ENCODE measurements at places on chromosomes 12 and 14. TPM values are rescaled to one million over a fixed set of nuclear protein-coding genes. Genes with fewer than 3 reads are reported as not detected.

Gene MYRFL
- total RNA-seq = 0.13 TPM

Gene ERP27
- 0.07 TPM for total RNA-seq

DNA sequence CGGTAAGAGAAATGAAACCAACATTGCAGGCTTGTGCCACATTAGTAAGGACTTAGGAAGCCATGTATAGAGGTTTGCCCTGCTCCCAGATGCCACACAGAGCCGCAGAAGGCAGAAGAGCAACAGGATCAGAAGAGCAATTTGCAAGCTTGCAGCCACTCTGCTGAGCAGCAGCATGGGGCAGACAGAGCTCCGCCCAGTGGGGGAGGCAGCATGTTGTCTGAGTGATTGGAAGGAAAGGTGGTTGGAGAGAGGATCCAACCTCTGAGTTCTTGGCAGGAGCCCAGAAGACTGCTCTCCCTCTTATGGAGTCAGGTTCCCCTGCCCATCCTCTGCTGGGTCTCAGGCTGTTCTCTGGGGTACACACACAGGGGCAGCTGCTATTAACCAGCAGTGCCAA, 2.3 kb upstream of the KRT6A start:
- no peak for DNase-seq

DNA sequence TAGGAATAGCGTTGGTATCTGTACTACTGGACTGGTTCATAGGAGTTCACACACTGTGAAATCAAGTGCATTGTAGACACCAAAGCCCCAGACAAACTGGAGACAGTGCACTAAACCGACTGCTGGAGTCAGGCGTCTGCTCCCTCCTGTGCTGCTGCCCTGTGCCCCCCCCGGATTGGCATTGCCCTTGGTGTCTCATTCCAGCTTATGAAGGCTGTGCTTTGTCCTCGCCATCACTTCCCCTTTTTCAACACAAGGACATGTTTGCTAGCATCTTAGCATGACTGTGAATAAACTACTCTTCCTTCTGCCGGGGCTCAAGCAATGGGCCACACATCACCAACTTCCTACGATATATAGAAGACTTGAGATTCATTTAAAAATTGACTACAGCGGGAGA, 84.0 kb downstream of the TMCC3 start:
- DNase-seq = no peak

Gene VAMP1
- 4.8 TPM for total RNA-seq

DNA sequence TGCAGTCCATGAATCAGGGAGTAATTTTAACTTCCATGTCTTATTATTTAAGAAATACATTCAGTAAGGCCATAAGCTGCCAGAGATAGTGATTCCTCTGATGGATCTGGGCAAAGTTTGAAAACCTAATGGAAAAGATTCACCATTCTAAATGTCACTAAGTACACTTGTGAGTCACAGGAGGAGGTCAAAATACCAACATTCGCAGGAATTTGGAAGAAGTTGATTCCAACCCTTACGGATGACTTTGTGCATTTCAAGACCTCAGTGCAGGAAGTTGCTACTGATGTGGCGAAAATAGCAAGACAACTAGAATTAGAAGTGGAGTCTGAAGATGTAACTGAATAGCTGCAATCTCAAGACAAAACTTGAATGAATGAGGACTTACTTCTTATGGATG, 69.8 kb downstream of the OSBPL8 start:
- no peak for DNase-seq

DNA sequence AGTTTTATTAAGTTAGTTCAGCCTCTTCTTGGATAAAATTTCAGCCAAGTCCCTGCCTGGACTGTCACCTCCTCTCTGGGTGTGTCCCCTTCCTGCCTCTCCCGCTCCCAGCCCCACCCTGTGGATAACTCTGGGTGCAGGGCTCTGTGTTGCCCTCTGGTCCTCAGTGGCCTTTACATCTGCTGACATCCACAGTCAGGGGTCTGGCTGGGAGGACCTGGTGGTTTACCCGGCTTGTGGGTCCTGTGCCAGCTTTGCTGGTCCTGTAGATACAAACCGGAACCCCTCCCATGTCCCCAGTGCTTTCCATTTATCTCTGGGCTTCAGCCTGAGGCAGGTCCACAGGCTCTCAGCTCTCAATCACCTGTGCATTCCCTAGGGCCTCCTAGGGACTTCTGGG, 28.9 kb upstream of the PLEKHG3 start:
- DNase-seq = no peak

Gene RAD9B
- 1.2 TPM for total RNA-seq

Gene TAS2R42
- total RNA-seq = not detected

DNA sequence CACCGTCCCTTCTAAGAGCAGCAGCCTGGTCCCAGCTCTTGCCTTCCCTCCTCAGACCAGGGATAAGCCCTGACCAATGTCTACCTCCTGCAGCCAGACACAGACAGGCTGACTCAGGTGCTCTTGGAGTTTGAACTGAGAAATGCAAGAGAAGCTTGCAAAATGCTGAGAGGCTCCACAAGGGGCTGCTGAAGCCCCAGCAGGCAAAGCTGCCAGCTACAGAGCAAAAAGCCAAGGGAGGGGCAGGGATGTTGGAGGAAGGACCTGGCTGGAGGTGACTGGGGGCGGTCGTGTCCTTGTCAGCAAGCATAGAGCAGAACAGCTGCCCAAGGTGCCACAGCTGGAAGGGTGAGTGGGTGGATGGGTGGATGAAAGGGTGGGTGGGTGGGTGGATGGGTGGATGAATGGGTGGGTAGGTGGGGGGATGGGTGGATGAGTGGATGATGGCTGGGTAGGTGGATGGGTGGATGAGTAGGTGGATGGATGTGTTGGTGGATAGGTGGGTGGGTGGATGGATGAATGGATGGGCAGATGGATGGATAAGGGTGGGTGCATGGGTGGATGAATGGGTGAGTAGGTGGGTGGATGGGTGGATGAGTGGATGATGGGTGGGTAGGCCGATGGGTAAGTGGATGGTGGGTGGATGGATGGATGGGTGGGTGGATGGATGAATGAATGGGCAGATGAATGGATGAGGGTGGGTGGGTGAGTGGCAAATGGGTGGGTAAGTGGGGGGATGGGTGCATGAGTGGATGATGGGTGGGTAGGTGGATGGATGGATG, 4.0 kb upstream of the INF2 start:
- DNase-seq = no peak

Gene RNFT2
- total RNA-seq = 16.3 TPM

Gene SLC39A2
- 0.25 TPM for total RNA-seq

DNA sequence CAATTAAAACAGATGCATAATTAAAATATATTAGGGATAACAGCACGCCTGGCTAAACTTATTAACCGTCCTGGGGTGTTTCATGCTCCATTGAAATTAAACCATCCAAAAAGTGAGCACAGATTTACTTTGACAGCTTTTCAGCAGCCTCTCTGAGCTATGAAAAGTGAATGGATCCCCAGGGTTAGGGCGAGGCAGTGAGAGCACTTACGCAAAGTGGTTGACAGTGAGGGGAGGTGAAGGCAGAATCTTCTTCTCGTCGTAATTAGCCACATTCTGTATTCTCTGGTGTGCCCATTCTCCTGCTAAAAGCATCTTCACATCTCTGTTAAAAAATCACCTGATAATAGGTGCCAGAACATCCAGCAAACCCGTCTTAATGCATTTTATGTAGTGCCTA, 1.9 kb downstream of the TMTC2 start:
- DNase-seq = no peak

DNA sequence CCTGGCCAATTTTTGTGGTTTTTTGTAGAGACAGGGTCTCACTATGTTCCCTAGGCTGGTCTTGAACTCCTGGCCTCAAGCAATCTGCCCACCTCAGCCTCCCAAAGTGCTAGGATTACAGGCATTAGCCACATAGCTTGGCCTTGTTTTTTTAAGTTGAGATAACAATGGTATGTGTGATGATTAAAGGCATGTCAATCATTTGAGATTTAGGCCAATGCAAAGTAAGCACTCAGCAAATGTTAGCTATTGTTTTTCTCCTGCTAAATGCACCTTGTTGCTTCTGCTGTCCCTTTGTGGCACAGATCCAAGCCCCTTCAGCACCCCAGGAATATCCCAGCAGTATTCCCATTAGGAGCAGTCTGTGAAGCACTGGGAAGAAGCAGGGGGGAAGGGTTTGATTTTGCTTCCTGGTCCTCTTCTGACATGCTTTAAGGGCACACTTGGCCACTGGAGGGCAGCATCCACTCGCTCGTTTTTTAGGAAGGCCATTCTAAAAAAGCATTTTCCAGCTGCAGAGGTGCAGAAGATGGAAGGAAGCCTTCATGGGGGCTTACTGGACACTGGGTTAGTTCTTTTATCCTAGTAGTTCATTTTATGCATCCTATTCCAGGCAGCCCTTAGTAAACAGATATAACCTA, 70.2 kb upstream of the ZFP36L1 start:
- DNase-seq = peak; percentile 50

- DNase-seq = no peak
These were observed 11.9 kb upstream of the TSPAN9 start for GRCh38 chr12:3065300-3065699.

DNA sequence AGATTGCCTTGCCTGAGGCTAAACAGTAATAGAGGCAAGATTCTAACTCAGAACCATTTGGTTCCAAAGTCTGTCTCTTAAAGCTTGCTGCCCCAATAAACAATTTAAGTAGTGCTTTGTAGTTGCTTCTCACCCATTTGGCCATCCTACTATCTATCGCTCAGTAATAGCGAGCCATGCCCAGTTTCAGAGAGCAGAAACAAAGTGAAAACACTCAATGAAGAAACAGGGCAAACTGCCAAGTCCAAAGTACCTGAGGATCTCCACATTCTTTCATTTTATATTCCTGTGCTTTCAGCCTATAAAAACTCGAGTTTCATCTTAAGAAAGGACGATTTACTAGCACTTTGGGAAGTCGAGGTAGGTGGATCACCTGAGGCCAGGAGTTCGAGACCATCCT, 103.3 kb upstream of the BBS10 start:
- DNase-seq = no peak

DNA sequence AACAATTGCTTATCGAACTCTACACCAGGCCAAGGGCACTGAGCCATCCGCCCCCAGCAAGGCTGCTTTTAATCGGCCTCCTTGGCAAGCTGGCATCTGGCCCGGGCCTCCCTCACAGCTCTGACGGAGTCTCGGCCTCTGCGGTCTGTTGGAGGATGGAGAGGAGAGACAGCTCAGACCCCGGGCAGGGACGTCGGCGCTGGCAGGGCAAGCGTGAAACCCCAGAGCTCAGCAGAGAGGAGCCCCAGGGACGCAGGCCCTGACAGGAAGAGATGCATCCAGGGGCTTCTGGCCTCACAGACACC, 17.5 kb downstream of the CAMKK2 start:
- no peak for DNase-seq

- no peak for DNase-seq
These were observed 1.5 kb downstream of the IRF2BPL start for GRCh38 chr14:77026930-77027537.

DNA sequence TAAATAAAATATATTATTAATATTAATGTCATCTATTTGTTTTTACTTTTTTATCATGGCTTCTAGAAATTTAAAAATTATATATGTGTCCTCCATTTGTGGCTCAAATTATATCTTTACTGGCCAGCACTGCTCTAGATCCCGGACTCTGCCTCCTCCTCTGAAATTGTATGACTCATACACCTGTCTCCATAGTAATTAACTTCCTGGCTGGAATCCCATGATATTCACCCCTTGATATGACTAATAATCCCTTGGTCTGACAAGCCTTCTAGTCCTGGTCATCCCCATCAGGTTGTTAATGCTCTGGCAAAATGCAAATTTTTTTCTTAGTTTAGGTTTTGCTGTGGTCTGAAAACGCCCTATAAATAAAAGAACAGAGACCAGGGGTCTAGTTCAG, 116.2 kb downstream of the BMP4 start:
- DNase-seq = peak; percentile 49

DNA sequence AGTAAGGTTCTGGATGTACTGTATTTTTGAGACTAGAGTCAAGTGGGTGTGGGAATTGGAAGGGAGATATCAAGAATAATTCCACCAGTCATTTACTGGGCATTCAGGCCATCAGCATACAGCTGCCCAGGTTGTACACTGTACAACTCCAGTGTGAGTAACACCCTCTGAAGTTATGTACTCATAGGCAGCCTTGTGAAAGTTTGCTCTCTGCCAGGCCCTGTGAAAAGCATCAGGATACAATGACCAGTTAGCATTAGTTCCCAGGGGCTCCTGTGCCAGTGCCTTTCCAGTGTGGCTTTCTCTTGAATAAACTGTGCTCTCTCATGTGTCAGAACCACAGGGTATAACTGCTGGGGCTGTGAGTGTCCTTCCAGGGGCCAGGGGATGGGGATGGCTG, 89.7 kb downstream of the LGMN start:
- DNase-seq = no peak

- peak; percentile 37 for DNase-seq
These were observed 103.0 kb downstream of the PUS7L start for GRCh38 chr12:43655586-43655985.

Gene STYK1
- 1.1 TPM for total RNA-seq

GRCh38 chr14:104866451-104867370, 1.6 kb downstream of the CEP170B start:
- no peak for DNase-seq

GRCh38 chr14:67395876-67396189, 16.1 kb downstream of the PLEK2 start:
- no peak for DNase-seq

- DNase-seq = no peak
These were observed 192.1 kb downstream of the CPNE8 start for GRCh38 chr12:38713294-38713693.

Gene ART4
- total RNA-seq = not detected

DNA sequence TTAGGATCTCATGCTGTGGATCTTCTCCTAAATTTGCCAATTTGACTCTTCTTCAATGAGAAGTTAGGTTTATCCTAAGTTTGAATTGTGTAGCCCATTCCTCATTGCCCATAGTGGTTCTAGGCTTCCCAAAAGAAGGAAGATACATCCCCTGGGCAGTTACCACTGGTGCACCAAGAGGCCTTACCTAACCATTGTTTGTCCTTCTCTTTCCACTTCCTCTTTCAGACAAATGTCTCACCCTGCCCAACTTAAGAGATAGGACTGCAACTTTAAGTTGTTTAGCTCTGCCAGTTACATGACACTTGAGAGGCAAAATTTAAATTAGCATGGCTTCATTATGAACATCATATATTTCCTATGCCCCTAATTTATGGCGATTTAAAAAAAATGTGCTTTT, 9.4 kb upstream of the KCNH3 start:
- DNase-seq = no peak

GRCh38 chr12:16020031-16020430, 108.9 kb downstream of the DERA start:
- no peak for DNase-seq

DNA sequence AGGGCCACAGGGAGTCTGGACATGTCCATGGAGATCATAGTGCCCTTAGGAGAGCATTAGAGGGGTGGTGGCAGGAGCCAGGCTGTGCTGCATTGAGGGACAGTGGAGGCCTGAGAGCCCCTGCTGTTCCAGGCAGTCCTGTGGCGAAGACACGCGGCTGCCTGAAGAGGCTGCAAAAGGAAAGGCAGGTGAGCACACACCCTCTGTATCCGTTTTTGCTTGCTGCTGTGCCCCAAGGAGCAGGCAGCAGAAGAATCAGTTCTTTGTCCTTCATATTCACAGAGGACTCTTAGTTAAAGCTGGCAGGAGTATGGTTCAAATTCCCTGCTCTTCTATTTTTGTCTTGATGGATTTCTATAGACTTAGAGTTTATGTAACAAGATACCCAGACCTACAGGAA, 4.5 kb downstream of the SLC35E3 start:
- DNase-seq = no peak

Gene MCRS1
- total RNA-seq = 76.3 TPM

Measured in kidney epithelial cell (primary cell).